ENCODE measurements at places on chromosomes 12 and 14.

DNA sequence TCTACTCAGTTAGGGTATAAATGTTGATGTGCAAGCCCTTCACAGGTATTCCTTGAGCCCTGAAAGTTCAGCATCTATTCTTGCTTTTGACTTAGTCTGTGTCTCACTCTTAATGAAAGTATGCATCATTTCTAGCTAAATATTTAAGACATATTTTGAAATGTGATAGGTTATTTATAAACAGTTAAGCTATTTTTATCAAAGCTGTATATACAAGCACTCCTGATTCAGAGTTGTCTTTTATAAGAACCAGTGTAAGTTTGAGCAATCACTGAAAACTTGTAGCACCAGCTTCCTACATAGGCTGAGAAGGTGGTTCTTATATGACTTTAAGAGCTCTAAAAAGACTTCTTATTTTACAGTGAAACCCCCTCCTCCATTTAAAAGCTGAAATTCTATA lies 98.6 kb downstream of the MYF5 start:
- no peak for DNase-seq

GRCh38 chr14:100526632-100527031 lies 60.6 kb downstream of the BEGAIN start:
- DNase-seq: no peak

DNA sequence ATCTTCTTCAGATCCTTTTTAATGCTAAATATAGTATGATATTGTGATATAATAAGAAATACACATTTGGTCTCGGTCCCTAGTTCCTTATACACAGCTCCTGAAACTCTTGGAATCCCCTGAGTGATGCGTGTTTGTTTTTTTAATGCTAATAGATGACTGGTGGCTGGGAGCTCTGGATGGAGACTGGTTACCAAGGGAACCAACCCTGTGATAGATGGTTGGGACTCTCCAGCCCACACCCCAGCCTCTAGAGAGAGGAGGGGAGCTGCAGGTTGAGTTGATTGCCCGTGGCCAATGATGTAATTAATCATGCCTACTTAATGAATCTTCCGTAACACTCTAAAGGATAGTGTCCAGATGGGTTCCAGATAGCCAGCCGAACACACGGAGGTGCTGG lies 140.6 kb downstream of the FBXL14 start:
- no peak for DNase-seq

DNA sequence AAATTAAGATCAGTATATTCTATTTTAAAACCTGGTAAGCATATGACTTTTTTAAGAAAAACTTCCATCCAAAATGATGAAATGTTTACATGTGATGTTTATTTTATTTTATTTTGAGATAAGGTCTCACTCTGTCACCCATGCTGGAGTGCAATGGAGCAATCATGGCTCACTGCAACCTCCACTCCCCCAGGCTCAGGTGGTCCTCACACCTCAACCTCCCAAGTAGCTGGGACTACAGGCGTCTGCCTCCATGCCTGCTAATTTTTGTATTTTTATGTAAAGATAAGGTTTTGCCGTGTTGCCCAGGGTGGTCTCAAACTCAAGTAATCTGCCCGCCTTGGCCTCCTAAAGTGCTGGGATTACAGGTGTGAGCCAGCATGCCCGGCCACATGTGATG lies 141.8 kb downstream of the ZFP36L1 start:
- no peak for DNase-seq

- DNase-seq: no peak
Measured at GRCh38 chr14:99035712-99036610, 236.0 kb downstream of the BCL11B start.

DNA sequence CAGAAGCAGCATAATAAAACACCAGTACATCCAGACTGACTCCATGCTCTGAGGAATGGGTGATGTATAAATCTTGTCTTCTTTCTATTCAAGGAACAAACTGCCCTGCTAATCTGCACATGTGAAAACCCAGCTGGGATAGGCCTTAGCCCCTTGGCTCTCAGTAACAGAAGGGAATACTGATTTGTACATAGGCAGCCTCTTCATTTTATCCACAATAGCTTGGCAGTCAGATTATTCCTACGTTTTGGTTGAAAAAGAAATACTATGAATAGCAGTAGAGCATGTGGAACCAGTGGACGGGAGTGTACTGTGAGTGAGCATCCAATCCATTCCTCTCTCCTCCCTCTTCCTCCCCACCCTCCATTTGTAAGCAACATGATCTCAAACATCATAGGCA lies 113.5 kb upstream of the ARHGAP5 start:
- DNase-seq: no peak

Measured in GF-D8 (cell line).